ENCODE measurements at places on chromosomes 7 and 10. TPM values are rescaled to one million over a fixed set of nuclear protein-coding genes. Genes with fewer than 3 reads are reported as not detected.

The FAM25A gene
- polyA plus RNA-seq: not detected

The OGDHL gene
- polyA plus RNA-seq: 0.87 TPM

The MEIG1 gene
- 0.22 TPM for polyA plus RNA-seq

The OR6V1 gene
- not detected for polyA plus RNA-seq

The MRPL43 gene
- polyA plus RNA-seq: 153 TPM
